ENCODE measurements at places on chromosomes 3 and 15.

DNA sequence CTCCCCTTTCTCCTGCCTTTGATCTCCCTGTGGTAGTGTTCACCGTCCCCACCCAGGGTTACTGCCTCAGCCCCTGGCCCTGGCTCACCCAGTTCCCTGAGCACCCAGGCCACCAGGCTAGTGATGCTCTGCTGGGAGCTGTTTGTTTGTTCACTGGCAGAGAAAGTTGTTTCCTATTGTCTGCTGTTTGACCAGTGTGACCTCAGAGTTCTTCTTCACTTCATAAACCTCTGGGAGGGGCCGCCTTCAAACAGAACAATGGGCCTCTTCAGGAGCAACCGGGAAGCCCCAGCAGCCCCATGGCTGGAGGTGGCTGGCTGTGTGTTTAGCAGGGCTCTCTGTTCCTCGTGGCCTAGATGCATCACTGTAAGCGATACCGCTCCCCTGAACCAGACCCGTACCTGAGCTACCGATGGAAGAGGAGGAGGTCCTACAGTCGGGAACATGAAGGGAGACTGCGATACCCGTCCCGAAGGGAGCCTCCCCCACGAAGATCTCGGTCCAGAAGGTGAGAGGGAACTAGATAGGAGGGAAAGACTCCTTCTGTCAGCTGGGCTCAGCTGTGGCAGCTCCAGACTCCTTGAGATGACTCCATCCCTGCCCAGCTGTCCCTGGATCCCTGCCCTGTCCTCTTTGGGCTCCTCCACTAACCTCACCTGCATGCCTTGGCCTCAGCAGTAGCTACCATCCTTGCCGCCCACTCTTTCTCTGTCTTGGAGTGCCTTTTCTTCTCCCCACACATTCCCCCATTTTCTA, 3.4 kb downstream of the CLK3 start:
- no peak for DNase-seq

GRCh38 chr3:127394984-127395662, 107.3 kb upstream of the PRR20G start:
- no peak for DNase-seq

DNA sequence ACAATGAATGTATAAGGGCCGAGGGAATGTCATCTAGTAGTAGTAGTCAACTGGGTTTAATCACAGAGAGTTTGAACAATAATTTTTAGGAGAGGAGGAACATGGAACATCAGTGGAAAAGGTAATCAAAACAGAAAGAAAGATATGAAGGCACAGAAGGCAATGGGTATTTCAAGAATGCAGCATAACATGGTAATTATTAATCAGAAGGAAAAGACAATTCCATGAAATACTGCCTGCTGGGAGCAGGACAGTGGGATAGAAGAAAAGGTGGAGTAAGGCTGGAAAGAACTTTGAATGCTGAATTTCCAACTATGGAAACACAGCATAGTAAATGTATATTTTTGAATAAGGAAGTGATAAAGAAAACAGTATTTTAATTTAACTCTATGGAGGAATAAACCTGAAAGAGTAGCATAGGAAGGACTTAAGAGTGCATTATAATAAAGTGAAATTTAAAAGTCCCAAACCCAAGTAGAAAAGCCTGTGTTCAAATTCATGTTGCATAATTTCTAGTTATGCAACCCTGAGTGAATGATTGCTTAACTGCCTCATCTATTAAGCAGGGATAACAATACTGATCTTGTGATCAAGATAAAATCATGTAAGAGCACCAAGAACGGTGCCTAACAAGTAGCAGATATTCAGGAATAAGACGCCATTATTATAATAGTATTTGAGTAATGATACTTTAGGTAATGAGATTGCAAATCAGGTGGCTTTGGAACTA, 357.7 kb downstream of the TBC1D5 start:
- no peak for DNase-seq

DNA sequence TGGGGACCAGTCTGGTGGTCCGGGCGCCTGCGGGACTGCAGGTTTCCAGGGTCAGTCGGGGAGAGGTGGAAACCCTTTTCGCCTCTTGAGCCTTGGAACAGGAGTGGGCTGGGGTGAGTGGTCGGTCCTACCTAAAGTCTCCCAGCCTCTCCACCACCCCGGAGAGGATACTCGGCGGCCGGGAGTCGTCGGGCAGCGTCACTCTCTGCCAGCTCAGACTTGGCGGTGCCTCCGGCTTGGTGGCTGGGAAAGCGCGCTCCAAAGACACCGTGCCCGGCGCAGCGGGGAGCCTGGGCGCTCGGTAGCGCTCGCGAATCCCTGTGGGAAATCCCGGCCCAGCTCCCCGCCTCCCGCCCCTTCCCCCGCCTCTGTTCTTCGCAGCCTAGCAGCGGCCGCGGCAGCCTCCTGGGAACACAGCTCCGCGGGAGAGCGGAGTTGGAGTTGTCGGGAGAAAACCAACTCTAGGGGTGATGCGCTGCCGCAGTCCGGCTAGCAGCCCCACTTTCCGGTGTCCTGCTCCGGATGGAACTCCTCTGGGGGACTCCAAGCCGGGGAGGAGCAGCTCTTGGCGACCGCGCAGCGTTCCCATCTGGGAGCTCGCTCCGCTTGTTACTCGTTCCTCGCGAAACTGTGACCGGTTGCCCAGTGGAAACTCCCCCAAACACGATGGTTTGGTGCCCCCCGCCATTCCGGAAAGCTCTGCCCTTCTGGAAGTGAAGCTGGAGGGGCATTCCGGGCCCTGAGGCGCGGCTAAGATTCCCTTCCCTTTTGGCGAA, 1.4 kb downstream of the EPHB1 start:
- DNase-seq: no peak

DNA sequence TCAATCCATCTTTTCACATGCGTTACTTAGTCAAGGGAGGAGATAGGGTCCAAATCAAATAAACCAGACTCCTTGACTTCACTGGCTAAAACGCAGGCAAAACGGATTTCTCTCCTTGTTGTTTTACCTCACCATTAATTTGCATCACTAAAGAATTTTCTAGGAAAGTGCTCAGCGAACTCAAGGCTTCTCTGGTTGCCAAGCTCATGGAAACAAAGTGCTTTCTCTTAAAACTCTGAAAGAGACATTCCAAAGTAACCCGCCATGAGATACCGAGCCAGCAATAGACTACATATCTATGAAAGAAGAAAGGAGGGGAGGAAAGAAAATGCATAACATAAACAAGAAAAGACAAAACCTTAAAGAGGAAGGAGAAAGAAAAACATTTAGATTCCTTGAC, 211.7 kb upstream of the WNT5A start:
- no peak for DNase-seq

GRCh38 chr3:71843071-71843470, 58.1 kb upstream of the PROK2 start:
- DNase-seq: no peak

DNA sequence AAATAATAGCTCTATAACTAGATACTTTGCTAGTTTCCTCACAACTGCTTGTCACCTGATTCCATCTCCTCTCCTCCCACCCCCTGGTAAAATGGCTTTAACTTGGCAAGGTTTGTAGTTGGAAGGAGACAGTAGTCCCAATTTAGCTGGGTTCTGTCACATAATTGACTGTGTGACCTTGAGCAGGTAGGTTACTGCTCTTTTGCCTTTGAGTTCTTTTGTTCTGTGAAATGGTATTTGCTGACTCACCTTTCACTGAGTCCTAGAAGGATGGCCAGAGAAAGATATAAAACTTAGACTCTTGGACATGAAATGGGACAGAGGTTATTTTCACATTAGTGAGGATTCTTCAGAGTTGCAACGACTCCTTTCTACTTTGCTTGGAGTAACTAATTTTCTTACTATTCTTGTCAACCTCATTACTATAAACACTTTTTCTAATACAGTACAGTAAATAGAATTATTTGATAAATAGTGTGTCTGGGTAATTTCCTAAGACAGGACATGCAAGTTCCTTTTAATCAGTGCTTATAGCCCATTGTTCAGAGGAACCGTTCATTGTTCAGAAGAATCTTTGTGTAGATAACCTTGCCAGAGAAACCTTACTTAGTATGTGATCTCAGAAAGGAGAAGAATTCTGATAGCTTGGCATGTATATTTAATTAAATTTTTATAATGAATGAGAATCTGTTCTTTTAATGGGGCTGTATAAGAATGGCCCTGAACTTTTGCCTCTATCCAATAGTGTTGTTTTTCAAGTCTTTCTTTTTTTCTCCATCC, 14.3 kb downstream of the AKAP13 start:
- DNase-seq: no peak

- DNase-seq: no peak
These were observed 27.9 kb downstream of the LNP1 start for GRCh38 chr3:100429187-100429716.

GRCh38 chr3:64329037-64329436, 103.8 kb upstream of the PRICKLE2 start:
- no peak for DNase-seq

GRCh38 chr3:69803681-69804270, 64.5 kb downstream of the MITF start:
- DNase-seq: no peak

- no peak for DNase-seq
These were observed at the start of gene SLC28A1 for GRCh38 chr15:84883916-84884781. SLC28A1 (plus strand) TSS chr15:84884662; CDS start chr15:84887761, 3,099 bp downstream.

DNA sequence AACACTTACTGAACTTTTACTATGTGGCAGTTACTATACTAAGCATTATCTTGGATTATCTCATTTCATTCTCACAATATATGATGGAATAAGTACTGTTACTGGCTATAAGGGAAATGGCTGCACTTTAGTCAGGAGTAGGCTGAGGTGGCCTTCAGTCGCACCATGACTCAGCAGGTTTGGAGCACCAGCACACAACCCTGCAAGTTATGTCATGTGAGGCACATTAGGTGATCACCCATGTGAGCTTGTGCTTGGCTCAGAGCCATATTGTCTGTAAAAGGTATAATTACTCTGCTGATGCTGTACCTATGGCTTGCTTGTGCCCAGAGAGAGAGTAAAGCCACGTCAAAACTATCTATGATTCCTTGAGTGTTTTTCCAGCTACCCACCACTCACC, 54.1 kb upstream of the TIPARP start:
- DNase-seq: no peak

DNA sequence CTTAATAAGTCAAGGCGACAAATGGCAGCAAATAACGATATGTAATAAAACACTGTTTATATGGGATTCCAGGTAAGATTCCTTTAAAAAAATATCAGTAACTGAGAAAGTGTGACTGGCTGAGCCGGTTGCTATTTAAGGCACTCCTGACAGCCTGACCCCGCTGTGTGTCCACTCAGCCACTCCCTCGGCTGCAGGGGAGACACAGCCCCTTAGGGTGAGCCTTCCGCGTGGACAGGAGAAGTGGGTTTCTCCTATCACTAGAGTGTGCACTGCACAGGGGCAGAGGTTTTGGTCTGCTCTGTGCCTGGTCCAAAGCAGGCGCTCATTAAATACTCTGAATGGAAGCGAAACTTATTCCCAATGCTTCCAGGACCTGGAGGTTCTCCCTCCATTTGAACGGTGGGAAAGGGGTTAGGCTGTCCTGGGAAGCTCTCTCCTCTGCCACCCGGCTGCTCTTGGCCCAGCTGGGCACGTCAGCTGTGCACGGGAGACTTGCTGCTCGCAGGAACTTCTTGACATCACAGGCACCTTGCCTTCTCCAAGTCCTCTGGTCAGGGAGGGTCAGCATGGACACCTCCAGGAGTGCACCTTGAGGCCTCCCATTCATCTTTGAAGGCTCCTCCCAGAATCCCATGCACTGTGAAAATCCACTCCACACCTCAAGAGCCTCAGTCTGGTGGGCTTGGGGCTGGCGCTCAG, 43.3 kb upstream of the SLCO2A1 start:
- DNase-seq: peak; percentile 40

DNA sequence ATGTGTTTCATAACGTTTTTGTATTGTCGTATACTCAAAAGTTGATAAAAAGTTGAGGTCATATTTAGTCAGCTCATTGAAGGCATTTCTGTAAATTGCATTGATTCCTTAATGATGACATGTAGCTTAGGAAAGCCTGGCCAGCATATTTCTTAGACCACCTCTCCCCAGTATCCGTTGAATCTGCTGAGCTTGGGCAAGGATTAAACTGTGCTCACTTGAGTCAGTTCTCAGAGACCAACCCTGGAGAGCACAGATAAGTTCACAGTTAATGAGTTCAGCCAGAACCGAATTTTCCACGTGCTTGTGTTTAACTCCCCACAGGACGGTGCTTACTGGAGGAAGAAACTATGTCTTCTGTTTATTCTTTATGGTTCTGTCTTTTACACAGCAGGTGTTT, 132.7 kb downstream of the SLC25A26 start:
- no peak for DNase-seq

- no peak for DNase-seq
These were observed 98.5 kb upstream of the PSMD6 start for GRCh38 chr3:64121750-64122311.

DNA sequence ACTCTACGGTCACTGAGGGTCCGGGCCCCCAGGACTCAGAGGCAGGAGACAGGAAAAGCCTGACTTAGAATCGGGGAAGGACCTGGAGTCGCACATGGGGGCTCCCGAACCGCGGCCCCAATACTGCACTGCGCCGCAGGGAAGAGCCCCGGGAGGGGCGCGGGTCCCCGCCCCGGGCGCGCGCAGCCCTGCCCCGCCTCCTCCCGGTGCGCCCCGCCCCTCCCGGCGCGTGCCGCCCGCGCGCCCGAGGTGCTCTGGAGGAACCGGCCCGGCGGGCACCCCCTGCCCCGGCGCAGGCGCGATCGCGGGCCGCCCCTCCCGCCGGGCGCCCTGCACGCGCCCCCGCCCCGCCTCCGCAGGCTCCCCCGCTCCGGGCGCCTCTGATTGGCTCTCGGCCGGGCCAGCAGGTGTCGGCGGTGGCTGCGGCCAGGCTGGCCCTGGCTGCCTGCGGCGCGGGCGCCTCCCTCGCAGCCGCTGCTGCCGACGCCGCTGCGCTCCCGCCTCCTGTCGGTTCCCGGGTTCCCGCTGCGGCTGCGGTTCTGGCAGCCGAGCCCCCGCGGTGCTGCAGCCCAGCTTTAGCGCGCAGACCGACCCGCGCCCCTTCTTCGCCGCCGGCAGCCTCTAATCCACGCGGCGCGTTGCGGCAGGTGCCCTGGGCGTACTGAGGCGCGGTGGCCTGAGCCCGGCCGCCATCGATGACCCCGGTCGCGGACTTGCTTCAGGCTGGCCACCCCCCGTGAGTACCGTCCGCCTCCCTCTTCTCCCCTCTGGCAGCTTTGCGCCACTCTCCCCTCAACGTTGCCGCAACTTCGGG, at the start of gene MYRIP:
MYRIP (plus strand) TSS at position 429 of the 814 bp plus-strand sequence. CDS start 91,208 bp downstream, outside the sequence.
- no peak for DNase-seq

GRCh38 chr3:105195260-105195659, 171.4 kb upstream of the ALCAM start:
- DNase-seq: no peak

Data from left forelimb (tissue), 1 donor.